ENCODE measurements at places on chromosomes 3 and 15.

- no peak for DNase-seq
These were observed 3.7 kb upstream of the SLC41A3 start for GRCh38 chr3:126087552-126088175.

- DNase-seq = no peak
These were observed 57.1 kb upstream of the TLE3 start for GRCh38 chr15:70154718-70155347.

- no peak for DNase-seq
These were observed 3.4 kb upstream of the KNL1 start for GRCh38 chr15:40590667-40591050.

- no peak for DNase-seq
These were observed 33.4 kb downstream of the DCLK3 start for GRCh38 chr3:36730966-36731365.

DNA sequence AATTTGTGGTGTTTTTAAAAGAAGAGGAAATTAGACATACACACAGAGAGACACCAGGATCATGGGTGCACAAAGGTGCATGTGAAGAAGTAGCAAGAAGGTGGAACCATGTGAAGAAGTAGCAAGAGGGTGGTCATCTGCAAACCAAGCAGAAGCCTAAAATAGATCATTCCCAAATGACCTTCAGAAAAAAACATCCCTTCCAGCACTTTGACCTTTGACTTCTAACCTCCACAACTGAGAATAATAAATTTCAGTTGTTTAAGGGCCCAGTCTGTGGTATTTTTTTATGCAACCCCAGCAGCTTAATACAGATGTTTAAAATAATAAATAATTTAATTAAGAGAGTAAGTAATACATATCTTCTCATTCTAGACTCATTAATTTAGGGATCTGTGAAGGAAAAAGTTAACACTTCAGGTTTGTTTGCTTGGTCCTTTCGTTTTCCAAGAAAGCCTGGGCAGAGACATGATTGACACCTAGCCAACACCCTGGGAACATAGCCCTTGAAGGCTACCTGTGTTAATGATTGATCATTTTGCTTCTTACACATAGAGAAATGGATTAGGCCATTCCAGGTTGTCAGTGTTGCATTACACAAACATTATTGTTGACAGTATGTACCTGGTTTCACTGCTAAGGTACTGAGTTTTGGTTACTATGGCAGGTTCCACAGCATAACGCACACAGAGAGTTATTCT lies 1331.2 kb upstream of the GBE1 start:
- DNase-seq = no peak

GRCh38 chr3:42569593-42570142 lies 12.1 kb downstream of the SEC22C start:
- DNase-seq = no peak

DNA sequence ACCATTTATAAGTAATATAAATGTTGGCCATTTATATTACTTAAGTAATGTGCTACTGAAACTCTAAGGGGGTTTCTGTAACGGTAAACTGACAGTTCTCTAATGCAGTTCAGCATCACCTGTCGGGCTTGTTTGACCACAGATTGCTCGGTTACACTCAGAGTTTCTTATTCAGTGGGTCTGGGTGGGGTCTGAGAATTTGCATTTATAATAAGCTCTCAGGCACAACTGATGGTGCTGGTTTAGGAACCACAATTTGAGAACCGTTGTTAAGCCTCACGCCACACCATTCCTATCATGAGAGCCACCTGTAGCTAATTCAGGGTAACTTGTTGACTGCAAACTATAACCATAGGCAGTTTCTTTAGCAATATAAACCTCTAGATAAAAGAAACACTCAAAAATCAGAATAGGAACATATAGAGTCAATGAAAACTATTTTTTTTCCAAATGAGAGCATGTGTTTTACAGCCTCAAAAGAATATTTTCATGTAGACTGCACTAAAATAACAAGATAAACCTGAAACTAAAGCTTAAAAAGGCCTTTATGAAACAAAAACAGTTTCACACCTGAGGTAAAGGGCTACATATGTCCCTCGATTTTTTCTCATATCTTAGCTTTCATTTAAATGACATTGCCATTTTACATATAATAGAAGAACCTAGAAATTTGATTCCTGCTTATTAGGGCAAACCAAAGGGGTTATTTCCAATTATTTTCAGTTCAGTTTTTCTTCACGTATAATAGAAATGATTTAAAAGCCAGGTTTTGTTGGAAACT lies 604.8 kb downstream of the UNC13C start:
- no peak for DNase-seq
